ENCODE measurements at places on chromosomes 3 and 15.

DNA sequence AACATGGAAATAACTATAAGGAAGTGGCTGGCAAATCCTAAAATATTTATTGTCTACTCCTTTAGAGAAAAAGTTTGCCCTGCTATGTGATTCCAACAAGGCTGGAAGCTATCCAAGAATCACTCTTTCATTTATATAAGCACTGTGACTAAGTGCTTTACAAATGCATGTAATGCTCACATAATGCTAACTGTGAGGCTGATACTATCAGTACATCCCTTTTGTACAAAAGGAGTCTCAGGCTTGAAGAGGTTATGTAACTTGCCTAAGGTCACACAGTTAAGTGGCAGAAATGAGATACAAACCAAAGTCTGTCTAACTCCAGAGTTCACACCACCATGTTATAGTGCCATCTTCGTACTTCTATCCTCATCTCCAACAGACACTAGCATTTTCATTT is 17.0 kb downstream of the TOPBP1 start:
- no peak for DNase-seq

- no peak for DNase-seq
Measured at GRCh38 chr3:114584734-114585371, 291.0 kb downstream of the TIGIT start.

DNA sequence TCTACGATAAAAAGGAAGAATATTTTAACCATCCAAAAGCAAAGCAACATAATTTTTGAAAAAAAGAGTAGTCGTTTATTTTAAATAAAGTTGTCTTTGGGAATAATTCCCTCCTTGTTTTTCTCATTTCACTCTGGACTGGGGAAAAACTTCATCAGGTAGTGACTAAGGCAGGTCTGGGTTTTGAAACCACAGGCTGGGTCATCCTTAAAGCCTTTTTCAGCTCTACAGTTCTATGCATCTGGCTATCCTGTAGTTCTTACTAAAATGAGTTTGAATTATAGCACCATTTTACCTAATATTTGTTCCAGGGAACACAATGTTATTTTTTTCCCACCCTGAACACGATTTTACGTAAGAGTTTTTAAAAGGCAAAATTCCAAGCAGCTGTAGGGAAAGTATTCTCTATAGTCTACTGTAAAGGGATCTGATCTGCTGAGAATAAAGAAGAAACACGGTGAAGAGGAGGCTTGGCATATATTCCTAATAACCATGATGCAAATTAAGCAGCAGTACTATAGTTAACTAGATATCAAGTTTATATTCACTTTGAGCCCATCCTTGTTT is 107.7 kb downstream of the OSBPL10 start:
- no peak for DNase-seq

- no peak for DNase-seq
Measured at GRCh38 chr3:66819993-66820501, 178.1 kb upstream of the KBTBD8 start.

DNA sequence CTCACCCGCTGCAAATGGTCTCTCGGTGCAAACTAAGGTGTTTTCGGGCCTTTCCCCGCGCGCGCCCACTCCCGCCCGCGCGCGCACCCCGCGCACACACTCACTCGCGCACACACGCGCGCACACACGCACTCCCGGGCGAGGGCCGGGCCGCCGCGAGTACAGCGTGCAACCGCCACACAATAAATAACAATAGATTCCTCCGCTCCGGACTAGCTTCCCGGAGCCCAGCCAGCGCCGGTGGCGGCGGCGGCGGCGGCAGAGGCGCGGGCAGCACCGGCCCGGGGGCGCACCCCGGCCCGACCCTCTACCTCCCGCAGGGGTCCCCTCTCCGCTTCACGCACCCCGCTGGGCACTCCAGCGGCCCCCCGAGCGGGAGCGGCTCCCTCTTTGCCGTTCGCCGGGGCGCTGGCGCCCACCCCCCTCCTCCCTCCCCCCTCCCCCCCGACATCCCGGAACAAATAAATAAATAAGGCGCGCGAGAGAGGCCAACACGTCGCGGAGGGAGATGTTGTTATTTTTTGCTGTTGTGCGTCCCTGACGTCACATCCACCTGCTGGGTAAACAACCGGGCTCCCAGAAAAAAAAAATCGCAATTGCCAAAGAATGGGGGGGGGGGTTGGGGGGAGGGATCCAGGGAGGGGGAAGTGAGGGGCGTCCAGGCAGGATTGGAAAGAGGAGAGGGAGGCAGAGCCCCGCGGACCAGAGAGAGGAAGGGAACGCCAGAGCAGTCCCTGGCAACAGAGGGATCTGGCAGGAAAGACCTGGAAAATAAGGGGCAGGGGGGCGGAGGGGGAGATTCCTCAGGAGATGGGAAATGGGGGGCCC is at the start of gene FOXP1:
Gene FOXP1 (minus strand): TSS at position 163 of the 828 bp plus-strand sequence. CDS start 385,347 bp downstream, outside the sequence.
- peak; percentile 83 for DNase-seq

- DNase-seq, result no peak
Measured at GRCh38 chr3:77935418-77935817, 895.5 kb downstream of the ROBO2 start.

DNA sequence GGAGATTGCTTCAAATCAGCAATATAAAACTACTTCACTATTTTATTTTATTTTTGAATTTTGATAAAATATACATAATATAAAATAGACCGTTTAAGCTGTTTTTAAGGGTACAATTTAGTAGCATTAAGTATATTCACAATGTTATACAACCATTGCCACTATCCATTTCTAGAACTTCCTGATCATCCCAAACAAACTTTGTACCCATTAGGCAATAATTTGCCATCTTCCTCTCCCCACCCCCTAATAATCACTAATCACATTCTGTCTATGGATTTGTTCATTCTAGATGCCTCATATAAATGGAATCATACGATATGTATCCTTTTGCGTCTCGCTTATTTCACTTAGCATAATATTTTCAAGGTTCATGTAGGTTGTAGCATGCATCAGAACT is 28.9 kb downstream of the FANCD2 start:
- DNase-seq, result no peak

DNA sequence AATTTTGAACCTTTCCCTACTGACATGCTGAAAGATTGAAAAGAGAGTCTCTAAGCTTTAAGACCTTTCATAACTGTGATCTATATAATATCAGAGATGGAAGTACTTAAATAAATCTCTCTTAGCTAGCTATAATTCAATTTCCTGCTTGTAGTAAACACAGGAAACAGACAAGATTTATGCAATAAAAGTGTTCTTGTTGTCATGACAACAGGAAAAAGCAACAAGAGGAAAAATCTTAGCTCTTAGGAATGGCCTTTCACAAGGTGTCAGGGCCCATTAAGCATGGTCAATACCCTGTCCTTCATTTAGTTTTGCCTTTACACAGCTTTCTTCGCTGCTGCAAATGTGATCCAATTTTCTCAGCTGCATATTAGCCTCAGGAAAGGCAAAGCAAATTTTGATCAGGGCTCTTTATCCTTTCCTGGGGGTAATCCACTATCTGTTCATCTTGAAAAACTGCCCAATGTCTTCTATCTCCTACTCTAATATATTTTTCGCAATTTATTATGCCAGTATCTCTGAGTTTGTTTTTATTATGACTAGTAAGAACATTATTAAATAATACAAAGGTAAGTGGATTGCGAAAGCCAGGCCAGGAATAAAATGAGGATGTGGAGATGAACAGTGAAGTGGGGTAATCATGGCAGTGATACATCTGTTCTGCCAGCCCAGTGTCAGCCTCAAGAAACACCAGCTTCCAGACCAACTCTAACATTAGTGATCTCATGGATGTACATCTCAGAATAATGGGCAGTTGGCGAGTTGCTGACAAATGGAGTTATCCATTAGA is 28.7 kb downstream of the SIDT1 start:
- no peak for DNase-seq

GRCh38 chr3:115857518-115858136 is 234.3 kb downstream of the GAP43 start:
- DNase-seq, result no peak

DNA sequence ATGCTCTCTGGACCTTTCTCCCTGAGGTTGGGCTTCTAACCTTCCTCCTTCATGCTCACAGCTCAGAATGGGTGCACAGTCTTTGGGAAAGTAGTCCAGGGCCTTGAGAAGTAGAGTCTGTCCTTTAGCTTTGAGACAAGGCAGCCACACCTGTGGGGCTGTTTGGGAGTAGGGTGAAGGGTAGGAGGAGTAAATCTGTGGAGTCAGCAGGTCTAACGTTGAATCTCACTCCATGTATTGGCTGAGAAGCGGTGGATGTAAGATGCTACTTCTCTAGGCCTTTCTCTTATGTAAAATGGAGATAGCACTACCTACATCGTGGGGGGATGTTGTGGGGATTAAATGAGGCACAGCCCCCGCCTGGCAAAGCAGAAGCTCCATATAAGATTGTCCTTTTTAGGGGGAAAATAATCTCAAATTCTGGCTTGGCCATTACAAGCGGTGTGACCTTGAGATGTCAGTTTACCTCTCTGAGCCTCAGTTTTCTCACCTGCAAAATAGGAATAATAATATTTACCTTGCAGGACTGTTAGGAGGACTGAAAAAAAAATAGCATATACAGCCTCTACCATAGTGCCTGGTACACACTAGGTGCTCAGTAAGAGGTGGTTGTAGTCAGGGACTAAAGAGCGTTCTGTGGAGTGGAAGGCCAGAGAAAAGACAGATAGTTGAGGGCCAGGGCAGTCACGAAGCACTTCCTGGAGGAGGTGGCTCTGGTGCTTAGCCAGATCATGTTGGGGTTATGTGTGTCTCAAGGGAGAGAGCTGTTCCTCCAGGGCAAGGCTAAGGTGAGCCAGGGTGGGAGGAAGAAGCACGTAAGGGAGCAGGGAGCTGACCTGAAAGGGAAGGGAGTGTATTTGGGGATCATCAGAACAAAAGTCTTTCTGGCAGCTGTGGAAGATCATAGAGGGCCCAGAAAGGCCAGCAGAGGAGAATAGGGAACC is 82.8 kb upstream of the MRPS22 start:
- DNase-seq, result no peak

- no peak for DNase-seq
Measured at GRCh38 chr15:69165637-69166025, 5.2 kb downstream of the GLCE start.

GRCh38 chr15:40754574-40754882 is 526 bp downstream of the RMDN3 start:
- no peak for DNase-seq

DNA sequence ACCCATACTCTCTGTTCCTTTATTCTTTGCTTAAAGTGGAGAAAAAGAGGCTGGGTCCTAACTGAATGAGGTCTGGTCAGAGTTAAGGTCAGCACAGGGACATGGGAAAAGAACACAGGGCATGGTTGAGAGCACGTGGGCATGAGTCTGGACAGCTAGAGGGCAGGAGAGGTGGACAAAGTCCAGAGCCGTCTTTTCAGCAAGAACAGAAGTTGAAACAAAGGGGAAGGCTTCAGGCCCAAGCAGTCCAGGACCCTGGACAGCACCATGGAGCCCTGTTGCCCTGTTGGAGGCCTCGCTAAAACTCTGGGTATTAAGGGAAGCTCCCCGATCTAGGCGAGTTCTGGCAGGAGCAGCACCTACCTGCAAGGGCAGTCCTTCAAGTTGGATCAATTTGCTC is 50.7 kb downstream of the XYLB start:
- DNase-seq, result peak; percentile 67

DNA sequence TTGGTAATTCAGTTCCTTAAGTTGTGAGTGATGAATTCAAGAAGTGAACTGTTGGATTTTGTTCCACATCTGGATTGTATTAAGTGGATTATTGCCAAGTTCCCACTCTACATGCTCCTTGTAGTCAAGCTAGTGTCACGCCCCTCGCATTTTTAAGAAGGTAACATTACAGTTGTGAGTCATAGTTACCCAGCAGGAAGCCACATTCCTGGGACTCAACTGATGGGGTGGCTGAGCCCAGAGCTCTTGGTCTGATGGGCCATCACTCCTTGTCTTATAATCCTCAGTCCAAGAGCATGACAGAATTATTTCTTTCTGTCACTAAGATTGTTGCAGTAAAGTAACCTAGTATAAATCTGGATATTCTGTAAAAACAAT is 102.7 kb downstream of the PTPRG start:
- DNase-seq, result no peak

- peak; percentile 58 for DNase-seq
Measured at GRCh38 chr15:55742498-55742926, 440 bp downstream of the PRTG start.

- DNase-seq, result no peak
Measured at GRCh38 chr15:57643826-57644225, 52.1 kb downstream of the MYZAP start.

GRCh38 chr15:96234109-96234892 is 96.2 kb upstream of the NR2F2 start:
- no peak for DNase-seq

GRCh38 chr3:147934451-147935180 is 525.5 kb downstream of the ZIC1 start:
- DNase-seq, result no peak

DNA sequence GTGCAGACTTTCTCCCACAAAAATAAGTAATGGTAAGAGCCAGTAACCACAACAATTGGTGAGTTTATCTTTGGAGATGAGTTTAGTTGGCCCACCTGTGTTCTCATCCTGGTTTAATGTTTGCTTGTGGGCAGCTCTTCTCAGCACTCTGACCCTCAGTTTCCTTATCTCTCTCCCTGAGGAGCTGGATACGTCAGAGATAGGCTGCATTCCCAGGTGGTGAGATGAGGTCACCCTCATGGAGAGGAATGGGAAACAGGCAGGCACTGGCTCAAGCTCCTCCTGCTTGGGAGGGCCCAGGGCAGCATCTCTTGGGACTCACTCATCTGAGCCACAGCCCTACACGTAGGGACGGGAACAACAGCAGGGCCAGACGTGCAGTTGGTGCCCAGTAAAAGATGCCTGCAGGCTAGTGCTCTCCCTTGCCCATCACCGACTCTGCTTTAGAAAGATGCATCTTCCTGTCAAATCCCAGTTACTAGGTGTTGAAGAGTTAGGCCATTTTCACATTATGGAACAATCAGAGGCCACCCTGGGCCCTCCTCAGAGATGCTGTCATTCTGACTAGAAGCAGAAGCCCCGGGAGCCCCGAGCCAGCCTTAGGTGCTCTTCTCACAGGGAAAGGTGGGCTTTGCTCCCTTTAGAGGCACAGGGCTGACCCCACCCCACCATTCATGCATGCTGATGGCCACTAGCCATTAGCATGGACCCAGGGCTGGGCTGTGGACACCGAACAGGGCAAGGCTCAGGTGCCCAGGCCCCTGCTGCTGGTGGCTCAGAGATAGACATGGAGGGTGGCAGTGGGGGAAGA is 59.7 kb downstream of the GRIP2 start:
- no peak for DNase-seq
